ENCODE measurements at places on chromosomes 6 and 20.

DNA sequence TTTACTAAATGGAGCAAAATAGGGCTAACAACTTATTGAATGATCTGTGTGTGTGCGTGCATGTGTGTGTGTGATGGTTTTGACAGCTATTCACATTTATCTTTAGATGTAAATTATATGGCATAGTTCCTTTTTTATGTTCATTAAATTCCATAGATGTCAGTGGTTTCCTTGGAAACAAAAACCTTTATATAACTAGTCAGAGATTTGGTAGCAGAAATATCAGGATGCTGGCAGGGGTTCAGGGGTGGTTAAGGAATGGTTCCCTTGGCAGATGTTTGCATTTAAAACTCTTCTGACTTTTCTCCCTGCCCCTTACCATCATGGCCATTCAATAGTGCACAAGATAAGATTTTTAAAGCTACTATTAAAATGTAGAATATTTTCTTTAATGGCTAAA is 256.6 kb downstream of the PLCB1 start:
- no peak for DNase-seq

- DNase-seq = no peak
These were observed 94.4 kb upstream of the FAM184A start for GRCh38 chr6:119172824-119173223.

GRCh38 chr6:41779788-41780550 is at the start of gene FRS3:
Gene FRS3, minus strand, starts transcription at chr6:41779900. Its CDS starts 2,913 bp downstream, at chr6:41776987.
- peak; percentile 99 for DNase-seq

GRCh38 chr6:53391170-53391569 is 42.4 kb upstream of the ELOVL5 start:
- no peak for DNase-seq

GRCh38 chr6:134415656-134416055 is 97.7 kb upstream of the SGK1 start:
- no peak for DNase-seq

DNA sequence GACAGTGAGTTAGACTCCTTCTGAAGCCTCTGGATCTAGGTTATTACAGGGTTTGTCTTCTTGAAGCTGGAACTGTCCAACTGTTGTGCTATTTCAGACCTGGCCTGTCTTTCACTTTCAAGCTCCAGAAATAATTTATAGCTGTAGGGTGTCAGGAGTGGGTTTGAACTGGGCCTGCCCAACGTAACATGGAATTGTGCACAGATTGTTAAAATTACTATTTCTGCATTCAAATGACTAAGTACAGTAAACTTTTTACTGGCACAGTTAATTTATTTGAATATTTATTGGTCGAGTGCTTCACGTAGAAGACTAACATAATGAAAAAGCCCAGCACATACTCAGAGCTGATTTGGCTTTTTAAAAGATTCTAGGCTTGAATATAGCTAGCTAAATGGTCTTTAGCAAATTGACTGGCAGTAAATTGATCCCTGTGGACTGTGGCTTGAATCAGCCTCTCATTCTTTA is 74.3 kb downstream of the ARID1B start:
- no peak for DNase-seq

DNA sequence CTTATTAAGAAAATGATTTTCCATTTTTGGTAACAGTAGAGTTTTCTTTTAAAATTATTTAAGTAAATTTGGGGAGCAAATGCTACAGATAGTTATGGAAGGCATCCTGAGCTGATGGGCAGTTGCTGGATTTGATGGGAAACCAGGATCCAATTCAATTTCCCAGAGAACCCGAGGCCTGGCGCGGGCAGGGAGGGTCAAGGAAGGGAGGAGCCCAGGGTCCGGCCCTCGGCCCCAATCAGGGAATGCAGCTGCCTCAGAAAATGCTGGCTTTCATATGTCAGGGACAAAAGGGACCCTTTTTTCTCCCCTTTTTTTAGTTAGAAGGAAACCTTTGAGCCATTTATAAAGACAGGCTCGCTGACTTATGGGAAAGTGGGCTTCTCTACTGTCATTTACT is 42.1 kb downstream of the CTCFL start:
- DNase-seq = no peak

GRCh38 chr6:139695361-139695760 is 320.9 kb upstream of the CITED2 start:
- DNase-seq = no peak

DNA sequence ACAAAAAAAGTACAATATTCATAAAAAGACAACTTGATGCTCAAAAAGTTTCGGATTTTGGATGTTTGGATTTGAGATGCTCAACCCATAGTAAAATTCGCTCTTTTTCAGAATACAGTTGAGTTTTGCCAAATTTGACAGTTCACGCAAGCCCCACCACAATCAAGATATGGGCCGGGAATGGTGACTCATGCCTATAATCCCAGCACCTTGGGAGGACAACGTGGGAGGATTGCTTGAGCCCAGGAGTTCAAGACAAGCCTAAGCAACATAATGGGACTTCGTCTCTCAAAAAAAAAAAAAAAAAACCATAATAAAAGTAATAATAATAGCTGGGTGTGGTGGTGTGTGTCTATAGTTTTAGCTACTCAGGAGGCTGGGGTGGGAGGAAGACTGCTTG is 51.3 kb downstream of the PHF20 start:
- DNase-seq = no peak

GRCh38 chr20:33007376-33008335 is at the start of gene BPIFB2:
Gene BPIFB2, plus strand, starts transcription at chr20:33007704. Its CDS starts 871 bp downstream, at chr20:33008575.
- no peak for DNase-seq

DNA sequence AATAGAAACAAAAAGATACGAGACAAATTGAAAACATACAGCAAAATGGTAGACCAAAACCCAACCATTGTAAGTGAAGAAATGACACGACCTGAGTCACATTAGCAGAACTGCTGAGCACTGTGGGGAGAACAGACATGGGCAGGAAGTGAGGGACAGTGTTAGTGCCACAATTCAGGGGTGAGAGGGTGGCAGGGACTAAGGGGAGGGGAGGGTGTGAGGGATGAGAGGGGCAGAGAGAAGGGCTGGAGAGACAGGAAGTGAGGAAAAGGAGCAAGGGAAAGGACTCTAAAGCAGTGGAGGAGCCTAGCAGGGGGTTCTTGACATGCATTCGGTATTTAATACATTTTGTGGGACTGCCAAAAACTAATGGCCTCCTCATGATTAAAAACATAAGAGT is 45.0 kb upstream of the TRIM26 start:
- DNase-seq = peak; percentile 31

- DNase-seq = no peak
These were observed 97.9 kb downstream of the ARID1B start for GRCh38 chr6:156875062-156875461.

GRCh38 chr6:63099772-63100459 is 111.4 kb upstream of the FKBP1C start:
- DNase-seq = no peak

DNA sequence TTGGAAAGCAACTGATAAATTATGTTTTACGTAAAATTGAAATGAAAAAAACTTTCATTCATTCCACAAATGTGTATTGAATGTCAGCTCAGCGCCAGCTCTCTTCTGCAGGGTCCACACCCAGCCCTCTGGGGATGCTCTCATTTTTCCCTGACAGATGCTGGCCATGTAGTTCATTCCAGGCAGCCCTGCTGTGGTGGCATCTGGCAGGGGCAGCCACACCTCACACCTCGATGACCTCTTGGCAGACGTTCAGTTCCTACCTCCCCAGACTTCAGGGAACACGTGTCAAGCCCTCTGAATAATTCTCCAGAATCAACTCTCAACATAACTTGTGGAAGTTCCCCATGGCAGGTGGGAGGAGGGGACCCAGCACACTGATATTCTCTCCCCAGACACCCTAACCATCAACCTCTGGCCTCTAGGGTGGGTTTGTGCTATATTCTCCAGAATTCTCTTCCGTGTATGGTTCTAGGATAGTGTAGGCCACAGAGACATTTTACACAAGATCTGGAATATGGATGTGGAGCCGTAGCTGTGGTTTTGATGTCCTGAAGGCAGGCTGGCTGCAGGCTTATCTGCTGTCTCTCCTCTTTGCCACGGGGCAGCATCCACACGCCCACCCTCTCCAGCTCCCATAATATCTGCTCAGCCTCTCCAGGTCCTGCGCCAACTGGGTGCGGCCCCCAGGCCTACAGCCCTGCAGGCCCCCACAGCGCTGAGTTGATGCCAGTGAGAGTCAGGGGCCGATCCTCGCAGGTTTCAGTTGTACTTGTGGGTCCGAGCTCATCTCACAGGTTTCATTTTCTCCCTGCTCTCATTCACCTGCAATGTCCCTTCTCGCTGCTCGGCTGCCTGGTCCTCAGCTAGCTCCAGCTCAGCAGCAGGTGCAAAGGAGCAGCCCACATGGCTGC is 175.8 kb upstream of the ARID1B start:
- DNase-seq = no peak

DNA sequence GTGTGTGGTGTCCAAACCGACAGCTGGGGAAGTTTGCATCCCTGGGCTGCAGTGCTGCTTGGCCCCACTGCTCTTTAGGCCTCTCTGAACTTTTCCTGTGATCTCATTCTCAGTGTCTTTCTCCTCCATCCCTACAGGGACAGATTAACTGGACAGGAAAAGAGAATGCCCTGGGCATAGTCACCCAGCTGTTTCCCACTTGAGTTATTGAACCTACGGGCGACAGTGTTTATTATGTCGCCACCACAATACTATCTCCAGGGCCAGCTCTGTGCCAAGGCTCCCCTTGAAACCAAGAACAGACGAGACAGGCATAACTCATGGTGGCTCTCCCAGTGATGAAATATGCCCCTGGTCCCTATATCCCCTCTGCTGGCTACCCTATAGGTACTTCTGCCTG is 147.8 kb upstream of the EPHA7 start:
- DNase-seq = no peak

DNA sequence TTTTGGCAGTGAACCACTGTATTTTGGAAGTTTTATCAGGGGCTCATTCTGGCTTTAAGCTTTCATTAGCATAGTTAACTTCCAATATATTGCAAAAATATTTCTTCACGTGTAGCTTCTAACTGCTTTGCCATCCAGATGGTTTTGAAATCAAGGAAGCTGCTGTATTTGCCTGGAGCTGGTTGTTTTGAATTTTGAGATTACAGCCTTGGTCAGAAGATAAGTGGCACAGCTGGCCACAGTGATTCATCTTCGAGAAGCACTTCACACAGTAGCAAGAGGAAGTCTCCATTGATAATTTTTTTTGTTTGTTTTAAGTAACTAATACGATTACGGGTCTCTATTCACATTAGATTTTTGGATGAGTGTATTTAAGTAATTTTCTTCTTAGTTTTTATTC is 3.8 kb downstream of the APCDD1L start:
- DNase-seq = no peak

- no peak for DNase-seq
These were observed 23.1 kb upstream of the DACT2 start for GRCh38 chr6:168342636-168343035.

GRCh38 chr6:14059791-14060436 is 57.7 kb upstream of the CD83 start:
- DNase-seq = no peak

DNA sequence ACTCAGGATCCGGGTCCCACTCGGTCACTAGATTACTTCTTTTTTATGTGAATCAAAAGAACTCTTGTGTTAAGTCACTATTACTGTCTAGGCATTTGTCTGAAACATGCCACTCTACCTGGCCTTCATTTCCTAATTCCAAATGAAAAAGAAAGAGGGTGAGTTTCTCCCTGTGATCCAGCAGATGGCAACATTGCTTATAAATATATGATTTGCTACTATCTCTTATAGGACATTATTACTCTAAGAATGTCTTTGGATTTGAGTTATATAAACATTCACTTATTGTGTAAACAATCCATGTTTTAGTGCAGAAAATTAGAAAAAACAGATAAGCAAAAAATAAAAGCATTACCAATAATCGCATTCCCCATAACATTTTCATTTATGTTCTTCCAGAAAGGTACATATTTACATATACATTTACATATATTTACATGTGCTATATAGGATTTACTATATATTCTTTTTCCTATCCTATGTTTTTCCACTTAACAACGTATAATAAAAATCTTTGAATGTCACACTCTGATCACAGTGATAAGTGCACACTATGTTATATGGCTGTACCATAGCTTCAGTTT is 66.9 kb downstream of the FAXC start:
- DNase-seq = no peak
